ENCODE measurements at places on chromosomes 5 and 9. TPM values are rescaled to one million over a fixed set of nuclear protein-coding genes. Genes with fewer than 3 reads are reported as not detected.
A peak's percentile ranks its signal among the peaks of the same experiment; 100 is the strongest.

- peak; percentile 69 for ATAC-seq
Observed at GRCh38 chr5:134555890-134556311, 30.4 kb downstream of the JADE2 start.

DNA sequence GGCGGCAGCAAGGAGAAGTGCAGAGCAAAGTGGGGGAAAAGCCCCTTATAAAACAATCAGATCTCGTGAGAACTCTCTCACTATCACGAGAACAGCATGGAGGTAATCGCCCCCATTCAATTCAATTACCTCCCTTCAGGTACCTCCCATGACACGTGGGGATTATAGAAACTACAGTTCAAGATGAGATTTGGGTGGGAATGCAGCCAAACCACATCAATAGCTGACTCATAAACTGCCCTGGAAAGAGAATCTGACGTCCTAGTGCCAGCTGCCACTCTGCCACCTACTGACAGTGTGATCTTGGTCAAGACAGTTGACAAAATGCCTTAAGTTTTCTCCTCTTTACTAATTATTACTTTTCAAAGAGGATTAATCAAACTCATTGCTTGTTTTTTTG lies 128.3 kb downstream of the GPBP1 start:
- peak; percentile 54 for ATAC-seq

DNA sequence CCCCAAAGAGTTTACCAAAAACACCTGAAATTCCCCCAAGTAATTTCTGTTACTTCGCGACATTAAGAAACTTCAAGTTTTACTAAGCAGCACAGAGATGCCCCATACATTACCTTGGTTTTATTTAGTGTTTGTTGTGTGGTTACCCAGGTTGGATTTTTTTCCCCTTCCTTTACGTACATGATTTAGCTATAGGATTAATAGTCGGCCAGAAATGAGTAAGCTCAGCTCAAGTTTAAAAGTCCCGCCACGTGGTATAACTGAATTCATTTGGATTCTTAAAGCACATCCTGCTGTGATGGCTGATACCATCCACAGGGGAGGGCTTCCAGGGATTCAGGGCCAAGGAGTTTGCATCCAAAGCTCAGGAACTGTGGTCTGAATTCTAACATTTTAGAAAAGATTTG lies 75.9 kb downstream of the DAP start:
- no peak for ATAC-seq

- ATAC-seq: peak; percentile 39
Observed at GRCh38 chr5:157913575-157913974, 54.6 kb upstream of the CLINT1 start.

DNA sequence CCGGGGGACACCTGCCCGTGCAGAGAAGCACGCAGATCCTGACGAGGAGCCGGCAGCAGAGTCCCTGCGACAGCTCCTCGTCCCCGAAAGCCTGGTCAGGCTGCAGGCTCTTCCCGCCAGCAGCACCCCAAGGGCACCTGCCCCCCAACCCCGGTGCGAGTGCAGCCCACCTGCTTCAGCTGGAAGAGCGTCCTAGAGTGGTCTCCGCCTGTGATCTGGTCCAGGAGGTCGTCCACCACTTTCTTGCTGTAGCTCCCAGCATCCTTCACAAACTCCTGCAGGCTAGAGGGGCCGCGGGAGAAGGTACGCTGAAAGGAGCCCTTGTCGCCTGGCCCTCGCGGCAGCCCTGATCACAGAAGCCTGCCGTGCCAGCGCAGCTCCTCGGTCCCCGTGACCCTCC lies 16.7 kb downstream of the BRD9 start:
- no peak for ATAC-seq

DNA sequence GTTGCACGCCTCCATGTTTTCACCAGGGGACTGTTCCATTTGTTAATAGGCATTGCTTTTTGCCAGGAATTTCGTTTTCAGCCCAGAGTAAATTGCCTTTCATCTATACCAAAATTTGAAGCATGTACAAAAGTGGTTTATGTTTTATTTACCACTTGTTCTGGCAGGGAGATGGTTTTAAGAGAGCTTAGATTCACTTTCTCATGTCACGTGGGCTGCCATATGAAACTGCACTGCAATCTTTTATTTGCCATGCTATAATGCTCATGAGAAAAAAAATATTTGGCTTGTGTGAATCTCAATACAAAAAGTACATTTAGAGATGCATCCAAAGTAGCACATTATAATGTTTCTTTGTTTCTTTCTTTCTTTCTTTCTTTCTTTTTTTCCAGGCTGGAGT lies 284.1 kb upstream of the GRIA1 start:
- ATAC-seq: no peak

The NKD2 gene
- 1.1 TPM for total RNA-seq

The KIF3A gene
- 5.5 TPM for total RNA-seq

The MXD3 gene
- 7.8 TPM for total RNA-seq

The LPCAT1 gene
- total RNA-seq: 15.0 TPM

The KCNV2 gene
- total RNA-seq: not detected

All from esophagus mucosa (tissue), 1 donor.